IMR-90 (cell line): ENCODE measurements at places on chromosomes 13 and 19.

DNA sequence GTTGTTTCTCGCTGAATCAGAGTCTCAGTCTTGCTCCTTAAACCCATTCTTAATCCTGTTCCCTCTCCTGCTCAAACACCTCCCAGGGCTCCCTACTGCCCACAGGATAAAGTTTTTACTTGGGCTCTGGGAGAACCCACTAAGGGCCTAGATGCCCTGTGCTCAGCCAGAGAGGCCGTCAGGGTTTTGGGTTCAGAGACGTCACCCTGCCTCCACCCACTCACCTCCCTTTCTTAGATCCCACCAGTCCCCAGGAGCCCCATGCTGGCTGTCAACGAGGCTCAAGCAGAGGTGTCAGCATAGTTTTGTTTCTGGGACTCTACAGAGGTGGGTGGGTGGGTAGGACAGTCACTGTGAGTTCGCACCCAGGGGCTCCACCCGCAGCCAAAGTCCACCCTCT lies 15.5 kb upstream of the CYP4F2 start:
- no peak for DNase-seq

DNA sequence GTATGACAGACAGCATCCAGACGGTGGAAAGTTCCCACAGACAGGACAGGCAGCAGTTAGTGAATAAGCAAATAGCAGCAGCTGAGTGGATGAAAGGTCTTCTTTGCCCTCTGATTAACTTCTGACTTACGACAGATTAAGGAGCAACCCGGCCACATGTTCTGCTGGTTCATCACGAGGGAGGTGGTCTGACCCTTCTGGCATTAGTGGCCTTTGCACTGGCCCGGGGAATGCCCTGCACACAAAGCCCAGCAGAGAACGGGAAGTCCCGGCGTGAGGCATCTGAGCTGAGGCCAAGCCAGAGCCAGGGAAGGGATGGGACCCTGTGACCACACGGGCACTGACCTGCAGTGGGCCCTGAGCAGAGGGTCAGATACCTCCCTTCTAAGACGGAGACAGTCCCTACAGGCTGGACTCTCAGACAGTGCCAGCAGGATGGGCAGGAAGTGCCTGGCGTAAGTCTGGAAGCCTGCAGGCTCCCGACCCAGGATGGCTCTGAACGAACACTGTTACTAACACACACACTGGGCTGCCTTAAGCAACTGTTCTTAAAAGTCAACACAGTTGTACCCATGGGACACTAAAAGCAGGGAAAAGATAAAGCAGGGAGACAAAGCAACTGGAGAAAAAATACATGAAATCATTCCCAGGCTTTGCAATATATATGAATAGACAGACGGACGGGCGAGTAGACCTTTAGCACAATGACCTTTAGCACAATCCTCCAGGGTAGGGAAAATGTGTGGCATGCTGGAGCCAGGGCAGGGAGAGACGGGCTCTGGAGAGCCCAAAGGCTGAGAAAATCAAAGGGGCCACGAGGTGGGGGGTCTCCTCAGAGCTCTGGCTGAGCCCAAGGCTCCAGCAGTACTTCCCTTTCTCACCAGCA lies 6.3 kb downstream of the C19orf12 start:
- DNase-seq: no peak

- no peak for DNase-seq
Measured at GRCh38 chr13:46834657-46835056, 37.7 kb upstream of the ESD start.

- no peak for DNase-seq
Measured at GRCh38 chr13:27971236-27971645, 2.1 kb upstream of the CDX2 start.

DNA sequence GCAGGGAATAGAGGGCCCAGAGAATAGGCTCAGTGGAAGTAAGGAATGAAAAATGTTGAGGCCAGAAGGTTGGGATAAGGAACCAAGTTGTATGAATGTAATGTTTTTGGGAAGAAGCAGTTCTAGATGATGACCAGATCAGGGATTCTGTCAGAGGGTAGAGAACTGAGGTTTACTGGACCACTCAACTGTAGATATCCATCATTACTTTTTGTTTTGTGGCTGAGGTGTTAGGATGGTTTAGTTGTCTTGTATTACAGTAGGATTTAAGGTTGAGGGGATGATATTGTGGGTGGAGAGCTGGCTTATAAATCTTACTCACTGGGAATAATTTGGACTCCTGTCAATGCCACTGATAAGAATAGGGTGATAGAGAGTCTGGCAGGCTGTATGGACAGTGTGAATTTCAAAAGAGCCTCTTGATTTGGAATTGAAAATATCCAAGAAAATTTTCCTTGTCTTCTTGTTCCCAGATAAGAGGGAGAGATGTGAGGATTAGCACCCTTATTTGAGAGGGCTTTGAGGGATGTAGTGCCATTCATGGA lies 22.6 kb downstream of the NDFIP2 start:
- no peak for DNase-seq

DNA sequence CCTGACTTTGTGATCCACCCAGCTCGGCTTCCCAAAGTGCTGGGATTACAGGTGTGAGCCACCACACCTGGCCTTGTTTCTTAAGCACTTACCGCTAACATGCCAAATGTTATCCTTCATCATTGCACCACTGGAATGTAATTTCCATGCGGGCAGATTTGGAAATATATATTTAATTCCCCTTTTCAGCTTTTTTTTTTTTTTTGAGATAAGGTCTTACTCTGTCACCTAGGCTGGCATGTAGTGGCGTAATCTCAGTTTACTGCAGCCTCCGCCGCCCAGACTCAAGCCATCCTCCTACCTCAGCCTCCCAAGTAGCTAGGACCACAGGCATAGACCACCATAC lies 4.3 kb upstream of the UPK1A start:
- DNase-seq: no peak

- DNase-seq: peak; percentile 72
Measured at GRCh38 chr13:59677966-59678814, 485.5 kb downstream of the DIAPH3 start.

DNA sequence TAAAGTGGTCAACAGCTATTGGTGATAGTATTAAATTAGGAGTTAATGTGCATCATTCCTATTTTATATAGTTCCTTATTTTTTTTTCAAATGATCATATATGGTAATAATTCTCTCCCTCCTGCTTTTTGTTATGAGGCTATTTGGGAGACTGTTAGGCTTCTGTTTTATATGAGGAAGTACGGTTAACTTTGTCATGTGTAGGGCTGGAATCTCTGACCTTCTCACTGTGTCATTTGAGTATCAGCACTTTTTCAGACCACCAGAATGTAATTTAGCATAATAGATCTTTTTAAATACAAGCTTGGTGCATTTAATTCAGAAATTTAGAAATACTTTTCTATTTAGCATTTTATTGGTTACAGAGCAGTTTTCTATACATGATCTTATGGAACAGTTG lies 7.7 kb downstream of the DGKH start:
- no peak for DNase-seq

GRCh38 chr13:20395061-20395916 lies 130.4 kb downstream of the CRYL1 start:
- DNase-seq: no peak

- peak; percentile 27 for DNase-seq
Measured at GRCh38 chr19:584240-585001, 5.3 kb upstream of the HCN2 start.

GRCh38 chr19:19464339-19465098 lies 50.8 kb downstream of the TSSK6 start:
- peak; percentile 73 for DNase-seq

GRCh38 chr19:48244281-48244680 lies 11.4 kb downstream of the CARD8 start:
- DNase-seq: no peak

DNA sequence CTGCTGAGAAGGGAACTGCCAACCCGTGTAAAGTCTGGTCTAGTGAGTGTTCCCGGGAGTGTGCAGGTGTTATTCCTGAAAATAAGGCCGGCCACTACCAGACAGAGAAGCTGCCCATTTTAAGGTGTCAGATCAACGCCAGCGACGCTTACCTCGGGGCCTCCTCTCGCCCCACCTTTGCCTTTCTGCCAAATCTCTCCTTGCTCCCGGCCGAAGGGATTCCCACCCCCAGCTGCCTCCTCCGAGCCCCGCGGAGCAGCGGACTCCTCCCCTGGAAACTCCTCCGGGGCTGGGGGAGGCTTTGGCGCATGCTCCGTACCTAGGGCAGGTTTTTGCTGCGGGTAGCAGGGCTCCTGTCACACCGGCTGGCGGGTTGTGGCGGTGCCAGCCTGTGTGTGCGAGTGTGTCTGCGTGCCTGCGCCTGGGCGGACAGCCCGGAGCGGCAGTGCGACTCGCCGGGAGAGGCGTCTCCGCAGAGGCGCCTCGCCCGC lies at the start of gene HS6ST3:
Gene HS6ST3 (plus strand): TSS at position 359 of the 491 bp plus-strand sequence.
- no peak for DNase-seq

- DNase-seq: peak; percentile 7
Measured at GRCh38 chr13:92362717-92363116, 863.9 kb upstream of the GPC6 start.

DNA sequence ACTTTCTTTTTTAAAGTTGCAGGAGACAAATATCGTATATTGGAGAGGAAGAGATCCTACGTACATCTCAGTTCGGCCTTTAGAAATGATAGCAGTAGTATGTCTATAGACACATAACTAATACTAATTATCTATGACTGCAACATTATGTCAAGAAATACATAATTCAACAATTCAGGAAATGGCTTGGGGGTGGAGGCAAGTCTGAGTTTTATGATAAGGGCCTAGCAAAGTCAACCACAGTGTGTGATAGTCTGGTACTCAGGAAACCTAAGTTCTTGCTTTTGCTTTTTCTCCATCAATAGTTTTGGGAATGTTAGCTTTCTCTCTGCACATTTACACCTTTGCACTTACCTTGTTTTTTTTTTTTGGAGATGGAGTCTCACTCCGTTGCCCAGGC lies 27.5 kb upstream of the OBI1 start:
- no peak for DNase-seq

DNA sequence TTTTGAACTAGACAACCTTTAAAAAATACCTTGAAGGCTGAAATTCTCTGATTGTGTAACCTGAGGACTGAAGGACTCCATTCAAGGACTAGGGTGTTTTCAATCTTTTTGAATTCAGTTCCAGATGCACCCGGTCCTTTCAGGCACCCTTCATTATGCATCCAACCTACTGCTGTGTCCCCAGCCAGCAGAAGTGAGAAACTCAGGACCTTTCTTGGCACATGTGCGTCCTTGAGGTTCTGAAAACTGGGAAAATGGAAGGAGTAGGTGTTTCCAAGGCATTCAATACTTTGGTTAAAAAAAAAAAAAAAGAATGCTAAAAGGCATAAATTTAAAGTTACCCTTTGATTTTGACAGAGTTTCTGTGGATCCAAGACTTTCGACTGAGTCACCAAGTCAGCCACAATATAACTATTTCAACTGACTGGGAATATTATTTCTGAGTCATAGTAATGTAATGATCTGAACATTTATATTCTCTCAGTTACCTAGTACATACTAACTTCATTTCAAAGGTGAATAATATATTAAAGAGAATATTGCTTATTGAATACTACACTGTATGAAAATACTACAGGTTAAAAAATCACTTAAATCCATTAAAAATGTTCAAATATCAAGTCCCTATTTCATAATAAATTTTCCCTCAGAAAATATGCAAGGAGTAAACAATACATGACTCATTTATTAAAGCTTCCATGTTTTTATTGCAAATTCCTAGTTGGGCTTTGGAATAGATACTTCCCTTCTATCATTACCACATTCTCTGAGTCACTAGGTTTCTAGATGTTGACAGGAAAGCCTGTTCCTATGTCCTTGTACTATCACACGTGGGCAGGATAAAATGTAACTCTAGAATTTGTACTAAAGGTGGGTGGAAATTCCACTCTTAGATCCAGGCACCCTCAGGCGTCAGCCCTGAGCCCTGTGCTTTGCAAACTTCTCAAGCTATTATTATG lies 2.4 kb upstream of the ITGBL1 start:
- DNase-seq: peak; percentile 93

GRCh38 chr19:3184847-3185460 lies 776 bp upstream of the NCLN start:
- DNase-seq: no peak

DNA sequence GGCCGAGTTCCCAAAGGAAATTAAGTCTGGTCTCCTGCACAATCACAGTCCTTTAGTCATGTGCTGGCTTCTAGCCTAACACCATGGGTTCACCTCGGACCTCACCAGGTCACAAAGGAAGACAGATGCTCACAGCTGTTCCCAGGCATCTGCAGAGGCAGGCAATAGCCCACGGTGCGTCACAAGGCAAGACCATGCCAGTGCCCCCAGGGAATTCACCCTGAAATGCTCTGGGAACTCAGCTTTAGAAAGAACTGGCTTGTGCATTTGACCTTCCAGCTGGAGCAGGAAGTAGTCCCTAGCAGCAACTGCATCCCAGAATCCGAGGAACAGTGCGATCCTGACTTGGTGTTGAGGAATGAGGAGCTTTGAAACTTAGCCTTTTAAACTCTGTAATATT lies 96.8 kb upstream of the WASF3 start:
- DNase-seq: peak; percentile 84

- DNase-seq: no peak
Measured at GRCh38 chr13:113152984-113153809, 5.3 kb upstream of the PROZ start.

DNA sequence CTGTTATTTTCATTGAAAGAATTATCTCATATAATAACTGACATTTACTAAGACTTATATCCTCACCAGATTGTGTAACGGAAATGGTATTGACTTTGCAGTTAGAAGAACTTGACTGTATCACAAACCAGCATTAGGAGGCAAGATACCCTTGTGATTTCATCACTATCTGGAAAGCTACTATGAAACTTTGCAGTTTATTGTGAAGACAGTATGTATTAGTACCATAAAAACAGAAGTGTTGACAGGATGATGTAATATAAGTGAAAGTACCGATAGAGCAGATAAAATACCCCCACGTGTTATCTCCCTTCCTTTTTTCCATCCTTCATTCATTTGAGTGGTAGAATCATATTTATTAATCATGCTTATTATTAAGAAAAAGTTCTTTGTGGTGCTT lies 365.7 kb upstream of the KLHL1 start:
- no peak for DNase-seq

- DNase-seq: no peak
Measured at GRCh38 chr13:20141238-20142022, 19.4 kb downstream of the GJA3 start.

- DNase-seq: no peak
Measured at GRCh38 chr19:50822661-50823208, 852 bp downstream of the KLK1 start.

GRCh38 chr19:31980796-31981195 lies 364.6 kb upstream of the ZNF507 start:
- DNase-seq: no peak
